MCF 10A (cell line): ENCODE measurements at places on chromosomes 11 and 22. TPM values are rescaled to one million over a fixed set of nuclear protein-coding genes. Genes with fewer than 3 reads are reported as not detected.

- peak; percentile 31 for DNase-seq
These were observed 45.4 kb upstream of the ANO3 start for GRCh38 chr11:26286472-26287066.

- peak; percentile 83 for DNase-seq
These were observed 15.0 kb upstream of the SORL1 start for GRCh38 chr11:121437018-121437685.

- DNase-seq, result peak; percentile 58
These were observed 16.3 kb downstream of the OR2AG2 start for GRCh38 chr11:6755303-6755952.

GRCh38 chr11:75637998-75638397, 30.8 kb downstream of the MAP6 start:
- no peak for DNase-seq

GRCh38 chr11:47672283-47672730, 29.9 kb upstream of the MTCH2 start:
- DNase-seq, result peak; percentile 32

DNA sequence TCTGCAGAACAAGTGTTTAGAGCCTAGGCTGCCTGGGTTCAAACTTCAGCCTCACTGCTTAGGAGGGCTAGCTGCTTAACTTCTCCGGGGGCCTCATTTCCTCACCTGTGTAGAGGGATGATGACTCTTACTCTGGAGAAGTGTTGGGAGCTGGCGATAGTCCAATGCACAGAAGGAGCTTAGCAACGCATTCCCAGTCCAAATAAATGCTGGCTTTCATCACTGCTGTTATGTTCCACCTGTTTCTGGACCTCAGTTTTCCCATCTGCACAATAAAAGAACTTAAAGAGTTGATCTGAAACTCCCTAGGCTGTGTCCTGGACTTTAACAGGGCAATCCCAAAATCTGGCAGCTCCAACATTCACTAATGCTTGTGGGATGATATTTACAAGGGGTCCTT, 337.8 kb downstream of the MIAT start:
- no peak for DNase-seq

GRCh38 chr11:118511601-118512000, 15.7 kb upstream of the TTC36 start:
- no peak for DNase-seq

- DNase-seq, result no peak
These were observed 2.8 kb downstream of the TSPAN32 start for GRCh38 chr11:2304506-2305139.

Gene CATSPER1
- 0.61 and 0.79 TPM in 2 replicates for total RNA-seq

Gene SCARF2
- total RNA-seq, result 0.35 and 0.88 TPM in 2 replicates

Gene RAB39A
- total RNA-seq, result not detected in 2 replicates

Gene KDM4E
- not detected in 2 replicates for total RNA-seq

Gene SLC22A8
- total RNA-seq, result not detected in 2 replicates

Gene FUT4
- 0.23 and 0.32 TPM in 2 replicates for total RNA-seq

Gene OR52H1
- not detected in 2 replicates for total RNA-seq
